ENCODE measurements at places on chromosomes 11 and 22.

- no peak for DNase-seq
These were observed 16.4 kb downstream of the KIAA0930 start for GRCh38 chr22:45224331-45224730.

GRCh38 chr11:70908223-70908622, 344.2 kb downstream of the SHANK2 start:
- no peak for DNase-seq

DNA sequence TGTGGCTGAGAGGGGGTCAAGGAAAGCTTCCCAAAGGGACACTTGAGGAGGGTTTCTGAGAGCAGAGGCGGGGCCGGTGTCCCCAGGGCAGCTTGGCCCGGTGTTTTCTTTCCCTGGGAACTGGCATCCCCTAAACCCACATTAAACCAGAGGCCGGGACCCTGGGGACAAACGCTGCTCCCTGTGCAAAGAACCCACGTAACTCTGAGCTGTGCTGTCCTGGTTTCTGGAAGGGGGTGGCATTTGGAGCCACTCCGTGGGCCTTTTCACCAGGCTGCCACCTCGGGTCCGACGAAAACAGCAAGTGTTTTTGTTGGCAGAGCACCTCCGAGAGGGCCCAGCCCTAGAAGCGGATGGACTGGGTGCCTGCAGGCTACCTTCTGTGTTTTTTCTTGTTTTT, 100.2 kb upstream of the ANO1 start:
- DNase-seq: no peak

DNA sequence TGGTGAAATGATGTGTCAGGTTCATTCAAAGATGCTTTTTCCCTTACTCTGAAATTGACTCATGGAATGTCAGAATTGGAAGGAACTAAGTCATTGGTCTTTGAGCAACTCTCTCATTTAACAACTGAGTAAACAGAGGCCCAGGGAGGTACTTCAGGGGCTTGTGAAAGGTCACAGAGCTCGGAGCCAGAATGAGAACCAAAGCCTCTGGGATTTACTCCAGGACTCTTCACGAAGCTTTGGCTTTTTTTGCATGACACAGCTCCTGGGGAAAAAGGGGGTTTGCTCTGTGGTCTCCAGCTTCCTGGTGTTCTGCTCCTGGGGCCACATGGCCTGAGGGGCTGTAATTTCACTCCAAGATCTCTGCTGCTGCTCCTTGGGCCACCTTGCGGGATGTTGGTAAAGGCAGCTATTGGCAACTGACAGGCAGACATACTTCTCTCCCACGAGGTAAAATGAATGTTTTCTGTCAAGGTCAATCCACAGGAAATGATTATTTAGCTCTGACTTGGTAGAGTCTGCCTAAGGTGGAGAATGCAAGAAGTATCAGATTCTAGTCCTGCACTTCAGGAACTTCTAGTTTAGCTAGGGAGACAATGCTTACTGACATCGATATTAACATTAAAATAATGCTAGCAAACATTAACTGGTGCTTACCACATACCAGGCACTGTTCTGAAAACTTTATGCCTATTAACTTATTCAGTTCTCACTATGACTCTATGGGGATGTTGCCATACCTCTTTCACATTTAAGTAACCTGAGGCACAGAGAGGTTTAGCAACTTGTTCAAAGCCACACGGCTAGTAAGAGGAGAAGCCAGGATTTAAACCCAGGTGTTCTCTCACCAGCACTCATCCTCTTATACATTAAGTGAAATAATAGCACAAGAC, 16.1 kb downstream of the PKNOX2 start:
- no peak for DNase-seq
